DMS 273 treated with DMSO at 0.1 percent for 48 hours (cell line): ENCODE measurements at places on chromosomes 7 and 10.

- DNase-seq: no peak
Observed at GRCh38 chr10:21347785-21348170, 177.7 kb downstream of the SKIDA1 start.

DNA sequence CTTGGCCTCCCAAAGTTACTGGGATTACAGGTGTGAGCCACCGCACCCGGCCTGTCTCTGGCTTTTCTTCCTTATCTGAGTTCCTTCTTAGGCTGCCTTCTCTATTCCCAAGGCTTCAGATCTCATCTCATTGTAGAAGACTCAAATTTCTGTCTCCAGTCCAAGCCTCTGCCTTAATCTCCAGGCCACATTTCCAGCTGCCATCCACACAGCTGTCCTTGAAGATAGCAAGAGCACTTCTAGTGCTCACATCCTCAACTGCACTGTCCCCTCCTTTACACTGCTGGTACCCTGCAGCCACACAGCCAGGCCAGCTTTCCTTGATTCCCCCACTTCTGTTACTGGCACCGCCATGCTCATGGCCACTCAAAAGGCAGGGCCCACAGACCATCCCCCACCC lies 35.6 kb downstream of the POLL start:
- no peak for DNase-seq

- peak; percentile 24 for DNase-seq
Observed at GRCh38 chr7:105387508-105388355, 989 bp downstream of the SRPK2 start.

DNA sequence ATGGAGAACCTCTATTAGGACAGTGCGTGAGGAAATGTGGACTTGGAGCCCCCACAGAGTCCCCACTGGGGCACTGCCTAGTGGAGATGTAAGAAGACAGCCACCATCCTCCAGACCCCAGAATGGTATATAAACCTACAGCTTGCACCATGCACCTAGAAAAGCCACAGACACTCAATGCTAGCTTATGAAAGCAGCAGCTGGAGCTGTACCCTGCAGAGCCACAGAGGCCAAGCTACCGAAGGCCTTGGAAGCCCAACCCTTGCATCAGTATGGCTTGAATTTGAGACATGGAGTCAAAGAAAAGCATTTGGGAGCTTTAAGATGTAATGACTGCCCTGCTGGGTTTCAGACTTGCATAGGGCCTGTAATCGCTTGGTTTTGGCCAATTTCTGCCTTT lies 361.3 kb downstream of the ZNF248 start:
- DNase-seq: no peak

GRCh38 chr10:46550795-46551700 lies 5.4 kb downstream of the GPRIN2 start:
- DNase-seq: no peak

DNA sequence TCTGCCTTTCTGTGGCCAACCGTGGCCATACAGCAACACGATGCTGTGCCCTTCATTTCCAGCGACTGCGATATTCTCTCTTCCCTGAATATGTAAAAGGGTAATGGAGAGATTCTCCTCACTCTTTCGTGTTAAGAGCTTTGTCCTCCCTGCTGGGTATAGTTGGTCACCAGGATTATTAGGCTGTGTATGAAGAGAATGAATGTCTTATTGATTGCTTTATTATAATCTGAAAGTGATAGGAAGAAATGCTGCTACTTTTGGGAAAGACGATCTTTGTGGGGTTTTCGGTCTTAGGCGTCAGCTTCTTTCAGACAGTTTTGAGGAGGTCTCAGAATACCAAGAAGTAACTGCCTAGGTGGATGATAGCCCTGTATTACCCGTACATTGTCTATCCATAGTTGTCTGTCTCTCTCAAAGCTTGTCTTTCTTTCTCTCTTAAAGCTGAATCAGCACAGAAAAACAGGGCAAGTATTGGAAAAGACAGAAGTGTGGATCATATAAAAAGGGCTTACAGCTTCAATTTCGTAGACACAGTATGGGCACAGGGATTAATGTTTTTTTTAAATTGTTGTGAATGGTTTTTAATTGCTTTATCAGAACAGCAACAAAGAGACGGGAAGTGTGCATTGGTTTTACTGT lies 1.2 kb downstream of the AHCYL2 start:
- no peak for DNase-seq

GRCh38 chr7:30510124-30511075 lies 5.8 kb upstream of the GGCT start:
- DNase-seq: no peak

DNA sequence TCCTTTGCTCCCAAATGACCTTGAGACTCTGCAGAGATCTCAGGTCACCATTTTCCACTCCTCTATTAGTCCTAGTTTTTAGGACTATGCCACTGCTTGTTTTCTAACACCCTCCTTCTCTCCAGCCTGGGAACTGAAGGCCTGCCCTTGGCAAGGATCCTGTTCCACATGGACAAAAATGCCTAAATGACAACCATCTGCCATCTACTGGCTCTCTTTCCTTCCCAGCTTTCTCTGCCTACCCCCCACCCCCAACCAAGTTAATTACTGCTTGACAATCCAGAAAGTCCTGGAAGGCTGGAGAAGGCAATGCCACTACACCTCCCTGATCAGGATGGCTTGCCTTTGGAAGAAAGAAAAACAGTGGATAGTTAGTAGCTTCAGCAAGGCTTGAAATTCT lies 44.8 kb upstream of the SP8 start:
- DNase-seq: peak; percentile 4

GRCh38 chr10:107656932-107657331 lies 492.4 kb upstream of the SORCS1 start:
- no peak for DNase-seq

- DNase-seq: no peak
Observed at GRCh38 chr10:34191406-34191805, 623.7 kb downstream of the PARD3 start.

DNA sequence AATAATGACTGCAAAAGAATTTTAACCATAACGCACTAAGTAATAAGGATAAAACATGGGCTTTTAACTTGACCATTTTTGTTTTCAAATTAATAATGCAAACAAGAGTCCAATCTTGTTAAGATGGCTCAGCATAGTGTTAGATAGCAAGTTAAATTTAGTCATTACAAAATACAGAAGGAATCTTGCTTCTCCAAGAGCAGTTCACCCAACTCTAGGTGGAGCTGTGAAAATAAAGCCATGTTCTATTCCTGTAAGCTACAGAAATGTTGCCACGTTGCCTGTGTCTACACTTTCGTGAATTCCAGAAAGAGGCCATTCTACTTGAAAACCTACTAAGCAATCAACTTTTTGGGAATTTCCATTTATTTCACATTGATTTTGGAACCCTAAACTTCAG lies 191.9 kb downstream of the SFMBT2 start:
- DNase-seq: no peak

- peak; percentile 8 for DNase-seq
Observed at GRCh38 chr7:25069900-25070443, 55.1 kb downstream of the CYCS start.

DNA sequence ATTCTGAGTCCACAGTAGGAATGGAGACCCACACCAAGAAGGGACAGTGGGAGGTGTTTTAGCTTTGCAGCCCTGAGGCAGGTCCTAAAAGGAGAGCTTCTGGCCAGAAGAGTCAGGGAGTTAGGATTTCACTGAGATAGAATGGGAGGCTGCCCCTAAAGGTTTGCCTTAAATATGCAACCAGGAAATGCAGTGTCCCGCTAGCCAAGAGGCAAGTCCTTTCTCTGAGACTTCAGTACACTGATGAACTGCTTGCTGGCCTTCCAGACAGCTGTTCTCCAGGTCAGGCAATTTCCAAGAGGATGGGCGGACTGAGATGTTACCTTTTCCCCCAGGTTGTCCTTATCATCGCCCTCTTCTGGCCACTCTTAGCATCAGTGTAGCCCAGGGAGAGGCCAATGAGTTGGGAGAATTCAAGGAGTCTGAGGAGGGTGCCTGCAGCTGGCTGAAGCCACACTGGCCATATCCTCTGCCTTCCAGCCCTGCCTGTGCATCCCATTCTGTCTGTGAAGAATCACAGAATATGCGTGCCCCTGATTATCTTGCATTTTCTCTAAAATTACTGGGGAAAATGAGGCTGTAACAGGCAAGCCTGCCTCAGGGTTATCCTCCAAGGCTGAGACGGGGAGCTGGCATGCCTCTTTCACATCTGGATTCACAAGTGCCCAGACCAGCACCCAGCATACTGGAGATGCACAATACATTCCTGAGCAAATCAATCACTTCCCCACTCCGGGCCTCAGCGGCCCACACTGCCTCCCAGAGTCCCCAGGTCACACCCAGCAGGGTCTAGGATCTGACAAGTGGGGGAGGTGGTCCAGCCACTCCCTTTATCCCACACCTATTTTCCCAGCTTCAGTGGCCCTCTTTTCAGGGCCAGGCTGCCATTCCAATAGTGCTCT lies 2.4 kb downstream of the TLL2 start:
- no peak for DNase-seq

GRCh38 chr7:122067077-122067476 lies 77.0 kb downstream of the AASS start:
- DNase-seq: no peak

- DNase-seq: no peak
Observed at GRCh38 chr10:99234041-99234790, 1.4 kb downstream of the HPSE2 start.

DNA sequence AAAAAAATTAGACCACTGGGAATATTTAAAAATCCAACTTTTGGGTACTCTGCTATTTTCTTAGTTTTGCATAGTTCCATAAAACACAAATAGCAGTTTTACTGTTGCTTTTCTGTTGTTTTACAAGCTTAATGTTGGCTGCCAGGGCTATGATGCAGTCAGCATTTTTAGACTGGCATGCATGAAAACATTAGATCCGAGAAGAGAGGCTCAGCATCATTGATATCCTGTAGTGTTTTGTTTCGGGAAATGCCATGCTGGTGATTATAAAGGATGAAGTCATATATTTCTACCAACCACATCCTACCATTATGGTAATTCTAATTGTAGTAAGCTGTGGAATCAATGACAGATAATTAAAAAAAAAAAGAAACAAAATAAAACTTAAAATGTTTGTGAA lies 104.6 kb downstream of the MBL2 start:
- no peak for DNase-seq

GRCh38 chr7:115708013-115708341 lies 322.6 kb downstream of the TFEC start:
- no peak for DNase-seq

GRCh38 chr7:140542228-140542603 lies 62.9 kb upstream of the MKRN1 start:
- DNase-seq: no peak

GRCh38 chr10:32159264-32159663 lies 103.0 kb upstream of the KIF5B start:
- DNase-seq: no peak

DNA sequence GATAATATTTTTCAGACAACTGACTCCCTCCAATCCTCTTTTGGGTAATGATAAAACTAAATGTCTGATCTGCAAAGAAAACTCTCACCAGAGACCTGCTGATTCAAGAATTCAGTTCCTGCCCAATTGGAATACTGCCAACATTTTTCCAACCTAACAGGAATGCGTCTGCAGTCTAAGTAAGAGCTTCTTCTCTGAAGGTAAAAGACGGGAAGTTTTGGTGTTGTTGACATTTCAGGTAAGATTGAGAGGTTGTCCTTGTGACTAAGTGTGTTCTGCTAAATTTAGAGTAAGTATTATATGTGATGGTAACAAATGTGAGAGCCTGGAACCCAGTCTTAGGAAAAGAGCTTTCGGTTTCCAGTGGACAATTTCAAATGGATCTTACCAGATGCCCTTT lies 17.6 kb downstream of the IFIT5 start:
- no peak for DNase-seq

DNA sequence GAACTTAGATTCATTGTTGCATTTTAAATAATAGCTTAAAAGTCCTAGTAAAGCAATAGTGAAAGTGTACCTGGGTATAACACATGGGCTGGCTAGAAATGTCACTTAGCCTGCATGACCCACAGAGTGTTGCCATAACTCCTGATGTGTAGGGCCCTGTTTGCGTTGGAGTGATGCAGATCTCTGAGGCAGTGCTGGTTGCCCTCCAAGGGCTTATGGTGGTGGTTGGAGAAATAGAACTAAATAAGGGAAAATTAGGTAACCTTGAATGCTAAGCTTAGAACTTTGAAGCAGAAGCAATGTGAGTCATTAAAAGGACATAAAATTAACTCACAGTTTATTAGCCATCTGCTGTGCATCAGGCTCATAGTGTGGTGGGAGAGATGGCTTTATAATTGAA lies 105.7 kb downstream of the CCNY start:
- DNase-seq: peak; percentile 67

DNA sequence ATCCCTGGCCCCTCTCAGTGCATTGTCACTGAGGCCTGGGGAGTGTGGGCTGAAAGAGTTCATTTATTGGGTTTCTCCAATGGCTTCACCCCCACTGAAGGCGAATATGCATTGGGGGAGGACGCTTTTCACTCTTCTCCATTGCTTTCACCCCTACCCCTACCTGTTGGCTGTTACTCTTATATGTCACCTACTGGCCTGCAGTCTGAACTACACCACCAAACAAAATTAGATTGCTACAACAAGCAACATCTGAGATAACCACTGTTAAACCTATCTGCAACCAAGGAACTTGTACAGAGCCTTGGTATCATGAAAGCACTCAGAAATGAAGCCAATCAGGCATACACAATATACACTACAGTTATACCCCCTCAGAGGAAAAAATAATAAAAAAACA lies 203.7 kb downstream of the REEP3 start:
- DNase-seq: no peak

DNA sequence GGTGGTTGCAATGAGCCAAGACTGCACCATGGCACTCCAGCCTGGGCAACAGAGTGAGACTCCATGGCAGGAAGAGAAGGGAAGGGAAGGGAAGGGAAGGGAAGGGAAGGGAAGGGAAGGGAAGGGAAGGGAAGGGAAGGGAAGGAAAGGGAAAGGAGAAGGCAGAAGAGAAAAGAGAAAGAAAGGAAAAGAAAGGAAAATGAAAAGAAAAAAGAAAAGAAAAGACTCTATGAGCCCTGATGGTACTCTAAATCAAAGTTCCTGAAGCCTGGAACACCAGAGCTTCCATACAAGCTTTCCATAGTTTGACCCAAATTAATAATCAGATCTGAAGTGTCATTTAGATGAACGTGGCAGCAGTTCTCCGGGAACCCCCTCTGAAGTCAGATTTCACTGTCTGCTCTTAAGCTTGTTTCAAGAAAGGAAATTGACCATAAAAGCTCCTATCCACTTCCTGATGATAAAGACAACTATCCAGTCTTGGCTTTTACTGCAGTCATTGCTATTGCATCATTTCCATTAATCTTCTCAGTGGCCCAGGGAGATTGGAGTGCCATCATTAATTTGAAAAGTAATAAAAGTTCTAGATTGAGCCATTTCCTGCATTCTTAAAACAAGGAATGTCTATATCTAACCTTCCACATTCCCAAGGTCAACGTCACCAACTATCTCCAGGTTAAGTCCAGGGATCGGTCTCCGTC lies 44.2 kb upstream of the FRMD4A start:
- no peak for DNase-seq

- no peak for DNase-seq
Observed at GRCh38 chr10:58590924-58591323, 78.3 kb downstream of the BICC1 start.
